HS-27A (cell line): ENCODE measurements at places on chromosomes 5 and 9.

GRCh38 chr5:150960791-150961396 lies 56.1 kb upstream of the ZNF300 start:
- no peak for DNase-seq

GRCh38 chr9:86645303-86645702 lies 291.1 kb upstream of the TUT7 start:
- DNase-seq, result no peak

- no peak for DNase-seq
Observed at GRCh38 chr5:83450967-83451248, 20.6 kb upstream of the VCAN start.

DNA sequence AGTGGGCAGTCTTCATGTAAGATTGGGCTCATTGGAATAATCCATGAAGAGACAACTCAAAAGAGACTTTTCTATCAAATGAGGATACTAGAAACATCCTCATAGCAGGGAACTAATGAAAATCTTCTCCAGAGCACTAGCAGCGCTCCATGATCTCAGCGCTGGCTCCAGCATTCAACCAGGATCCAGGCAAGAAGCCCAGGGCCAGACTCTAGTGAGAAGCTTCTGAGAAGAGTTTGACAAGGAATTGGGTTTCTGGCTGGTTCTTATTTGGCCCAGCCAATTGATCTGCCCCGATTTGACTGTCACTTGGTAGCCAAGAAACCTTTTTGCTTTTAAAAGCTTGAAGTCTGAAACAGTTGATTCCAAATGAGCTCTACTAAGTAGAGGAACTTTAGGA lies 60.1 kb downstream of the AOPEP start:
- DNase-seq, result no peak

GRCh38 chr5:35438288-35438687 lies 179.4 kb upstream of the SPEF2 start:
- no peak for DNase-seq

GRCh38 chr9:114930056-114930812 lies at the start of gene TNFSF8:
TNFSF8 (minus strand) TSS chr9:114930591; CDS start chr9:114930303, 288 bp downstream.
- DNase-seq, result no peak

- peak; percentile 82 for DNase-seq
Observed at GRCh38 chr9:120875954-120876841, 790 bp downstream of the PHF19 start.

DNA sequence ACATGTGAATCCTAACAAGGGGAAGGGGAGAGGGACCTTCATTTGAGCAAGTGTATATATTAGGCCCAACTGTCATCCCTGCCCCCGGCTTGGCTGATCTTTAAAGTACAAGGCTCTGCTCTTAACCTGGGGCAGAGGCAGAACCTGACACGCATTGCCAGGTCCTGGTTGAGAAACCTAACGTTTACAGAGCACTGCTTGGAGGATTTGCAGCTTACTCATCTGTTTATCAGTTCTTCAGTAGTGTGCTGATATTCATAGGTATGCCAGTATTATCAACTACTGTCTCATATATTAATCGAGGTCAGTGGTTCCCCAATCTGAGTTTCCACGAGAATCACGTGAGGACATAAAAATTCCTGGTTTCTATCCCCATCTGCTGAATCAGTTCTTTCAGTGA lies 50.4 kb downstream of the ACO1 start:
- DNase-seq, result no peak
